ENCODE measurements at places on chromosomes 2 and 18.

DNA sequence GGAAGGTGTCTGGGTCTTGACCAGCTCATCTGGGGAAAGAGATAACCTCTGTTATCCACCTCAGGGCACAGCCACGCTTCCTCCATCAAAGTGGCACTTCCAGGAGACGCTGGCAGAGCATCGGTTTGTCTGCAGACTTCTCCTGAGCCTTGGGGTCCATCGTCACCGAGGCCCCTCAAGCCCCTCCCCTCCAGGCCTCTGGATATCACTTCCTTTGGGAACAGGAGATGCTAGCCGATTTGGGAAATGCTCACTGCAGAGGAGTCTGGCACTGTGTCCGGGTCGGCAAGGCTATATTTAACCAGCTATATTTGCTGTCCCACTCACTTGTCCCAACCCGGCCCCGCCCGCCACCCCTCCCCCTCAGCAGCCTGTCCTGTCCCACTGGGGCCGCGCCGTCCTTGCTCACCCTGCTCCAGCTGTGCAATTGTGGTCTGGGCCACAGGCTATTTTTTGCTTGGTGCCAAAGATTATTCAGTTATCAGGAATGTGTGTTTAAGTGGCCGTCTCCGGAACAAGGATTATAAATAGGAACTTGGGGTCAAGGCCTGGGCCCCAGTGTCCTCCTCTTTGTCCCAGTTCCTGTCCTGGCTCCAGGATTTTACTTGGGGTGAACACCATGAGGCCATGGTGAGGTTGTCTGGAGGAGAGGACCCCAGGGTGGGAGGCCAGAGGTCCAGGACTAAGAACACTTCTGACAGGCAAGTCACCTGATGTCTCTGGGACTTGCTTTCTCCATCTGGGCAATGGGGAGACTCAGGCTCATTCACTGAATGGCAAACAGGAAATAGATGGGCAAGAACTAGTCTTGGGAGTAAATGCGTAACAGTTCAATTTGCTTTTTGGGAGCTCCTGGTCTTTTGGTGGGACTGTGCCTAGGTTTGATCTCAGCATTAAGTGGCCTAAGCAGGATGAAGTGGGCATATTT, 263.6 kb downstream of the DYSF start:
- DNase-seq: no peak

DNA sequence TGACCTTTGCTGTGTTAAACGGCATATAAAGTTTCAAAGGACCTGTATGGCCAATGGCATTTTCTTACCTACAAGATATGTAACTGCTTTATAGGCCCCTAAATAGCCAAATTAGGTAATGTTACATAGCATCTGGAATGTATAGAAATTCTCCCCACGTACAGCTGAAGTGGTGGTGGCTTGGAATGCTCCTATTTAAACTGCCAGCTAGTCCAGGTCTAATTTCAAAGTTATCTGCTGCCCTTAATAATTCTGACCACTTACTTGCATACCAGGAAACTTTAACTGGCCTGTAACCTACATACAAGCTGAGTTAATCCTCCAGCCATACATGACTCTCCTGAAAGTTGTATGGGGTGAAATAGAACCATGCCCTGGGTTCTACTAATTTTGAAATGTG, 1.3 kb downstream of the KIAA2012 start:
- DNase-seq: no peak

DNA sequence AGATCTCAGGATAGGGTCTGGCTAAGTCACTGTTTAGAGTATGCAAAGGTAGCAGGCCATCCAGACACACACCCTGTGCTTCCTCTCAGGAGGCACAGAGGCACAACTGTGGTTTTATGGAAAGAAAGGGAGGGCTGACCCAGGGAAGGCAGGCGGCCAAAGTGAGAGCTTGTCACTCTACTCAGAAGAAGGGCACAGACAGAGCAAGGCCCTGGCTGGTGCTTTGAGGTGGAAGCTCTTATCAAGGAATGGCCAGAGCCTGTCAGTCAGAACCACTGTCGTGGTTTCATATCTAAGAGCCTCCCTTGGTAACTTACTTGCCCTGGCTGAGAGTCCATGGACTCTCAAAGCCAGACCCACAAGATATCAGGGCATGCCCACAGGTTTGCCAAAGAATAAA, 40.7 kb downstream of the SLC9A2 start:
- DNase-seq: no peak

- no peak for DNase-seq
Measured at GRCh38 chr18:63762518-63762917, 12.7 kb upstream of the SERPINB7 start.

GRCh38 chr2:60391230-60391629, 162.2 kb downstream of the BCL11A start:
- DNase-seq: no peak

DNA sequence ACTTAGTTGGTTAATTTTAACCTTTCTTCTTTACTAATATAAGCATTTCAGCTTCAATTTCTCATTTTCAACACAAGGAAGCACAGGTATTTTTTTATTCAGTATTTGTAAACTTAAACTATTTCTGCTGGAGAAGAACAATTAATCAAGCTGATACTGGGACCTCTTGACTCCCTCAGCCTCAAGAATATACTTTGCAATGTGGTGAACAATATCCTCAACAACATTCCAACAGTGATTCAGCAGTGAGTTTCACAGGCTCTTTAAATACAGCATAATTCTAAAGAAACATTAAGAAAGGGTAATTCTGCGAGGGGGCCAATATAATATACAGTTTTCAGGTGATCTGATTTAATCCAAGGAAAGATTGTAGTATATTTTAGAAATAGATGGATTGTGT, 10.0 kb downstream of the RAPGEF4 start:
- DNase-seq: no peak

DNA sequence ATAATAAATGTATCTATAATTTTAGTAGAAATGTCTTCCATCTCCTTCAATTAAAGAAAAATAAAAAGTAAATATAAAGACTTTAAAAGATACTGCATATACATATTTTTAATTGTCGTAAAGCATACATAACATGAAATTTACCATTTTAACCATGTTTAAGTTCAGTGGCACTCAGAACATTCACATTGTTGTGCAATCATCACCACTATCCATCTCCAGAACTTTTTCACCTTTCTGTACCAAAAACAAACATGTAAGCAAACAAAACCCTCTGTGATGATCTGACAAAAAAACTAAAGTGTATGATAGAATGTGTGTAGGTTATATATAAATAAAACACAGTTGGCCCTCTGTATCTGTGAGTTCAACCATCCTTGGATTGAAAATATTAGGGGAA, 13.4 kb upstream of the DCTN1 start:
- no peak for DNase-seq

- no peak for DNase-seq
Measured at GRCh38 chr2:109434351-109434750, 179.4 kb downstream of the SEPTIN10 start.
